Activated CD4-positive, alpha-beta T cell treated with anti-CD3 and anti-CD28 coated beads, Interleukin-2, amount 50 U/mL, for 1 hour (primary cell): ENCODE measurements at places on chromosomes 11 and 22.
A peak's percentile ranks its signal among the peaks of the same experiment; 100 is the strongest.

DNA sequence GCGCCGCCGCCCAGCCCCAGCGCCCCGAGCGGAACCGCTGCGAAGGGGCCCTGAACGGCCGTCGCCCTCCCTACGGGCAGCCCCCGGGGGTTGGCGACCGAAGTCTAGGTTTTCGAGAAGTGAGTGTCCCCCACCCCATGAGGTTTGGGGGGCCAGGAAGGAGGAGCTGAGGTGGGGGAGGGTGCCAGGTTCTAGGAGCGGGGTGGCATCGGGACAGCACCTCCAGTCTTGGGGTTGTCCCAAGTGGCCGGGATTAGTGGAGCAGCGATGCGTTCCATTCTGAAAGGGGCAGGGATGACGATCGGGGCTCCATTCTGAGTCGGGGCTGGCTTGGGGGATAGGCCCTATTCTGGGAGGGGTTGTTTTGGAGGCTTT, 408 bp downstream of the PPP2R5B start:
- DNase-seq, result no peak

DNA sequence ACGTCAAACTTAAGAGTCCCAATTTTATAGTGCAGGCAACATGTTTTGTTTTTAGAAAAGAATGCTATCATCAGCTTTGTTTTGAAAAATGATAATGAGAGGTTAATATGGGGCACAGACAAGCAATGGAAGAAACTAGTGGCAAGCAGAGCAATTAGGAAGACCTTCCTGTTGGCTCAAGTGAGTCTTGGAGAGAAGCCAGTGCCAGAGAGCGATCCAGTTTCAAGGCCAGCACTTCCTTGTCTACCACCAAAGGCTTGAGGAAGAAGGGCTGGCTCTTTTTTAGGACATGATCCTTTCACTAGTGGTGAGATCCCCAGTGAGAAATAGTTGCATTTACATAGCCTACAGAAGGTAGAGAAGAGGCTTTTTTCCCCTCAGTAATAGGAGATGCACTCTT, 1340.7 kb downstream of the LRRC4C start:
- DNase-seq, result no peak

- DNase-seq, result no peak
Observed at GRCh38 chr11:112404112-112404511, 143.5 kb upstream of the PLET1 start.

- DNase-seq, result no peak
Observed at GRCh38 chr11:9201372-9202162, 63.6 kb downstream of the DENND5A start.

DNA sequence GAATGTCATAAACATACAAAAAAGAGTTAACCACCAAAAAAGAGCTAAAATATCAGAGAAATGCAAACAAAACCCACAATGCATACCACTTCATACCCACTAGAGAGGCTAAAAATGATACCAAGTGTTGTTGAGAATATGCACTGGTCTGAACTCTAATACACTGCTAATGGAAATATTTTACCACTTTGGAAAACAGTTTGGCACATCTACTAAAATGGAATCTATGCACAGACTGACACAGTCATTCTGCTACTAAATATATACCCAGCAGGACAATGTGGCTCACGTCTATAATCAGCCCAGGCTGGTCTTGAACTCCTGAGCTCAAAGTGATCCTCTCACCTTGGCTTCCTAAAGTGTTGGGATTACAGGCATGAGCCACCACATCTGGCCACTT, 18.0 kb downstream of the MAPK1 start:
- no peak for DNase-seq

DNA sequence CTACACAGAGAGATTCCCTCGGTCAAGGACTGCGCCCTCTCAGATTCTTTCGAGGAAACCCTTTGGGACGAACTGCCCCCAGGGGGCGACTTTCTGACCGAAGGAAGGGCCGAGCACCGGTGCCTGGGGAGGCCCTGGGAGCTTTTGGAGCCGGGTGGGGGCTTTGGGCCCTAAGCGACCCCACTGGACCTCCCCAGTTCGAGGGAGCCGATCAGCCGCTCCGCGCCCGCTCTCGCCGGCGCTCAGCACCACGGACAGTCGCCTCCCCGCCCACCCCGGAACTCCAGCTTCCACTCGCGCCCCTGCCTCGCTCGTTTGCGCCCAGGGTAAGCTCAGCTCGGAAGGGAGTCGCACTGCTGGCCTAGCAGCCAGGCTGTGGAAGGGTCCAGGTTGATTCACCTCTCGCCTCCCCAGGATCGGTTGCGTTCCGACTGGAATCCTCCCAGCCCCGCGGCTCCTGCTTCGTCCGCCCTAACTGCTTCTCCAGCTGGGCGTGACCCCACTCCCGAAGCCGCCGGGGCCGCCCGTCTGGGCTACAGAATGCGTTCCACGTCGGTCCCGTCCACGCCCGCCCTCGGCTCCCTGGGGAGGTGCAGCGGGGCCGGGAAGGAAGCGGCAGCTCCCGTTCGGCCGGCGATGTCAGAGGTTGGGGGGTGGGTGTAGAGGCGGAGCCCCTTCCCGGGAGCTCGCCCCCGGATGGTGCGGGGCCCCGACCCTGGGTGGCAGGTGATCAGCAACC, 428 bp downstream of the SCN3B start:
- DNase-seq, result peak; percentile 14

- DNase-seq, result peak; percentile 8
Observed at GRCh38 chr22:23179381-23180299, 669 bp upstream of the BCR start.

DNA sequence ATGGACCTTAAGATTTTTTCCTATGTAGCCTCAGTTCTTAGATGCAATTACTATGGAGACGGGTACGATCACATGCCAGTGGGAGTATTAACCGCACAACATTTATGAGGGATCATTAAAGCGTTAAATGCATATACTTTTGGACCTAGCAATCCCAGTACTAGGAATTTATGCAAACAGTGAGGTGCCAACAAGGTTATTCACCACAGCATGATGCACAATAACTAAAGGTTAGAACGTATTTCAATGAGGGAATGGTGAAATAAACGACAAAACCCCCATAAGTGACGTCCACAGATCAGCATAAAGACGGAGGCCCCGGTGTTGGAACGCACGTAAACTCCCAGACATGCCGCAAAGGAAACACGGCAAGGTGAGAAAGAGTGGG, 539 bp downstream of the SIRT3 start:
- DNase-seq, result peak; percentile 64
